MV-4-11 (cell line): ENCODE measurements at places on chromosomes 7 and 10.
A peak's percentile ranks its signal among the peaks of the same experiment; 100 is the strongest.

- DNase-seq: no peak
Observed at GRCh38 chr7:47893238-47893637, 55.0 kb downstream of the PKD1L1 start.

- no peak for DNase-seq
Observed at GRCh38 chr10:91156196-91156595, 64.3 kb upstream of the PCGF5 start.

DNA sequence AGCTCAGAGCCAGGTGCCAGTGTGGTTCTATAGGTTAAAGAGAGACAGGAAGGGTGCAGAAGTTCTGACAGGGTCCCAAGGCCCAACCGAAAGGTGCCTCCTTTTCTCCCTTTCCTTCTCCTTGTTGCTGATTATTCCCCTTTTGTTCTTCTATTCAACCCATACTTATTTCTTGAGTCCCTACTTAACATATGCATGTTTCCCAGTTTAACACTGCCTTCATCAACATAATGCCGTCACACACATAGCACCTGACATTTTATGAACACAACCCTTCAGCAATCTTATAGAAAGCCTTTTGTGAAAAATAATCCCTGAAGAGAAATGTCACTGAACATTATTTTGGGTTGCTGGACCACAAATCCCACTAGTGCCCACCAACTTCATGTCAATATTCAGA is 39.1 kb downstream of the SORBS1 start:
- DNase-seq: no peak

GRCh38 chr7:74334030-74334429 is 44.8 kb downstream of the CLIP2 start:
- no peak for DNase-seq

GRCh38 chr10:23060918-23061317 is 34.5 kb upstream of the MSRB2 start:
- no peak for DNase-seq

DNA sequence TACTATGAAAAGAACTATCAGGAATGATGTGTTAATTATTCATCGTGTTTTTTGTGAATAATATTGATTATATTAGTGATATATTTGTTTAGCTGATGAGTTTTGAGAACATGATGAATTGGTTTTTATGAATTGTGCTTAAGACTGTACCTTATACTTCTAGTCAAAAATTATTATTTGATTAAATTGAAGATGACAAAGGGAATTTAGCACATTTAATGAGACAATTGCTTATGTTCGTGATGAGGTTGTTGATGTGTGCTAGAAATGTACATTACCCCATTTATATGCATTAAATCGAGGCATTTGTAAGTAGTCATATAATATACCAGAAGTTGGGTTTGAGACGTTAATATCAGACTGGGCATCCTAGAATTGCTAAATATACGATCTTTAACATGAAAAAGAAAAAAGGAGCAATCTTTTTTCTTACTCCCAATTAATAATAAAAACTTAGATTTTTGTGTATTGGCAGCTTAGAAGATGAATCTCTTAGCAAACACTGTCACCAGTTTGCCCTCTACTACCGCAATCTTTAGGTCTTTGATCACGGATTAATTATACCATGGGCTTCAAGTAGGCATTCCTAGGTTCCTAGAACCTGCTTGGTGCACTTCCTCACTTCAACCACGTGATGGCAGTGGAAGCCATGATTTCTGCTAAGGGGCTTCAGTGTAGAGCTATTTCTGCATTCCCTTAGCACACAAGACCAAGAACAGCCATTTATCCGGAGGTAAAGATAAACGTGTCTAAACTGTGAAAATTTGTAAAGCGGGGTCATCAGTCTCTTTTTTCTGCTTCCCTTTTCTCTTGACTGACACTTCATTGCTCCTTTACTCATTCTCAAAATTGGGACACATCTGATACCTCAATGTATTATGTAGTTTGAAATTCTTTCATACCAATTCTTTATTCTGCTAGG is 1.6 kb downstream of the KLHDC10 start:
- DNase-seq: peak; percentile 73

GRCh38 chr10:132815168-132815857 is 29.4 kb upstream of the NKX6-2 start:
- DNase-seq: no peak

- DNase-seq: no peak
Observed at GRCh38 chr10:8830048-8830447, 775.6 kb downstream of the GATA3 start.
